ENCODE measurements at places on chromosomes 7 and 10.

DNA sequence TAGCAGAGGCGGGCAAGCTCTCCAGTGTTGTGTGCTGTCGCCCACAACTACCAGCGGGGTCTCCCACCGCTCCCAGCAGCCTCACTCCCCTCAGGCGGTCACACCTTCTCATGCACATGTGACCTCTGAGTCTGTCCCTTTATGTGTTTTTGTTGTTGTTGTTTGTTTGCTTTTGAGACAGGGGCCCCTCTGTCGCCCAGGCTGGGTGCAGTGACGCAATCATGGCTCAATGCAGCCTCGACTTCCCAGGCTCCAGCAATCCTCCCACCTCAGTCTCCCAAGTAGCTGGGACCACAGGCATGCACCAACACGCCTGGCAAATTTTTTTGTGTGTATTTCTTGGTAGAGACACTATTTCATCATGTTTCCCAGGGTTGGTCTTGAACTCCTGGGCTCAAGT is 1.5 kb downstream of the CPSF4 start:
- no peak for DNase-seq

DNA sequence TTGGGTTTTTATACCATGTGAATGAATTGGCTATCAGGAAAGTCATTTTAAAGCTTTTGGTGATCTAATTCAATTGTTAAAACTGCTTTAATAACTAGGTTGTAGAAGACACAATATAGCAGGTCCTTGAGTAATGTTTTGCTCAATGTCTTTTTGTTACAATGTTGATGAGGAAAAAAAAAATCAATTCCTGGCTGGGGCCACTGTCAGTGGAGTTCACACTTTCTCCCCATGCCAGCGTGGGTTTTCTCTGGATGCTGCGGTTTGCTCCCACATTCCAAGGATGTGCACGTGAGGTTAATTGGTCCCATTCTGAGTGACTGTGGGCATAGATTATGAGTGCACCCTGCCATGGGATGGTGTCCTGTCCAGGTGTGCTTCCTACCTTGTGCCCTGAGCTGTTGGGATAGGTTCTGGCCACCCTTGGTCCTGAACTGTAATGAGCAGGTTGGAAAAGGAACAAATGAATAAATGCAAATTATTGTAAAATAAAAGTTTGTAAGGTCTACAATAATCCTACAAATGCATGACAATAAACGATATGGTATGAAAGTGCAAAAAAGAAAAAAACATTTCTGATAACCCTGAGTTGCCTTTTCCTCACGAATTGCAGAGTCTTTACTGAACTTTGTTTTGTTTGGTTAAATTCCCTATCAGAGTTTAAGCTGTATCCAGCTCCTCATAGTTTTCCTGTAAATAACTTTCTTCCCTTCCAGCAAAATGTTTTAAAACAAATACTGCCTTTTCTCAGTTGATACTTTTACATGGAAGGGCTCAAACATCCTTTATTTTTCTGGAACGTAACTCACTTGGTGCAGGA is 62.7 kb downstream of the AKR1C4 start:
- no peak for DNase-seq

DNA sequence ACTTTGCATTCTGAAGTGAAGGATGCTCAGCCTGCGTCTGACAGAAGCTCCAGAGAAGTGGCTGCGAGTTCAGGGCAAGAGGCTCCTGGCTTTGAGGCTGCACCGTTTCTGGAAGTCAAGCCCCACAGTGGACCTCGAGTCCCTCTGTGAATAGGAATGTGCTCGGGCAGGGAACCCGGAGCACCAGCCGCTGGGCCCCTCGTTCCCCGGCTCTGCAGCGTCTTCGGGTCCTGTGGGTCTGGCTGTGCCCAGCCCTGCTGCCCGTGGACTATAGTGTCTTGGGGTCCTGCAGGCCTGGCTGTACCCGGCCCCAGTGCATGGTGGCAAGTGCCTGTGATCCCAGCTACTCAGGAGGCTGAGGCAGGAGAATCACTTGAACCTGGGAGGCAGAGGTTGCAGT is 45.3 kb upstream of the PRKAR1B start:
- DNase-seq = no peak

GRCh38 chr10:110853921-110854605 is 17.7 kb upstream of the PDCD4 start:
- DNase-seq = no peak

DNA sequence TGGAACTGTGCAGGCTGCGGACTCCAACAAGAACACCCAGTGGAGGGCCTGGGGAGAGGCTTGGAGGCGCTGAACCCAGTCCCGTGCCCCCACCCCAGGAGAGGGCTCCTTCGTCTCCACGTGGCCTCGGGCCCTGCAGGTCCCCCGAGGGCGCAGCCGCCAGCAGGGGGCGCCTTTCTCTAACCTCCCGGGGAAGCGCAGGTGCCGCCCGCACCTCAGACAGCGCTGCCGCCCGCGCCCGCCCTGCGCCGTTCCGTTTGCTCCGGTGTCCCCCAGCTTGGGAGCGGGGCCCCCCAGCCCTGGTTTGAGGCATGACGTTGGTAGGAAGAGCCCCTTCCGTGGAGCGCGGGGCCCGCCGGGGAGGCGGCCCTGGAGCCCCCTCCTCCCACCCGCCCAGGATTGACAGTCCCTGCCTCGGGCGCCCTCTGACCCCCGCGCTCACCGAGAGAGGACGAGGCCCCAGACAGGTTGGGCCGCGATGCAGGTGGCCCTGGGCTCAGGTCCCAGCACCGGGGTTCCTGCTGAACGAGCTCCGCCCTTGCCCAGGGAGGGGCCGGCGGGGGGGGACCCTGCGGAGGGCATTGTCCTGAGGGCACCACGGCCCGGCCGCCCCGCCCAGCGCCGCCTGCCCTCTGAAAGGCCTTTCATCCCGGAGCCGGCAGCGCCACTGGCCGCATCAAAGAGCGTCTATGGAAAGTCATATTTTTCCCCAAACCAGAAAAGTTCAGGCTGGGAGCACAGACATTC is 42.8 kb downstream of the FOXL3 start:
- no peak for DNase-seq

DNA sequence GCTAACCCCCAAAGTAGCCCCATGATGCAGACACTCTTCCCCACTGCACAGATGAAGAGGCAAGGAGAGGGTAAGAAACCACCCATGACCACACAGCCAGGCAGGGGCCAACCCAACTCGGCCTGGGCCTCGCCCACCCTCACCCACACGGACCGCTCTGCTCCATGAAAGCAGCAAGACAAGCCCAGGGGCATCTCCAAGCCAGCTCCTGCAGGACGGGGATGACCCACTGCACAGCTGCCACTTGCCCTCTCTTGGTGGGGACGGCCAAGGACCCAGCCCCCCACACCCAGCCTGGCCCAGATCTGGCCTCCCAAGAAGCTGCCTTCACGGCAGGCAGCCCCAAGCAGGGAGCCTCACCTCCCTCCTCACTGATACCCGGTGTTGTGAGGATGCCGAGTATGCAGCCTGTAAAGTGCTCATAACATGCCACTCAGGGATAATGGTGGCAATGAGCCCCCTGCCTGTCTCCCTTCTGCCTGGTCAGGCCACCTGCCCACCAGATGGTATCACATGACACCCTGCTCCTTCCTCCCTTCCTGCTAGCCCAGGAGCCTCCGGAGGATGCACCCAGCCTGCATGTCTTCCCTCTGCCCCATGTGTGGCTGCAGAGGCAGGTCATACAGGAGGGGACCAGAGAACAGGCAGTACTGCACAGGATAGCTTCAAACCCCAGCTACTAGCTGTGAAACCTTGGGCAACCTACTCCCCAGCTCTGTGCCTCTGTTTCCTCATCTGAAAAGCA is 23.3 kb downstream of the OGDHL start:
- DNase-seq = no peak

DNA sequence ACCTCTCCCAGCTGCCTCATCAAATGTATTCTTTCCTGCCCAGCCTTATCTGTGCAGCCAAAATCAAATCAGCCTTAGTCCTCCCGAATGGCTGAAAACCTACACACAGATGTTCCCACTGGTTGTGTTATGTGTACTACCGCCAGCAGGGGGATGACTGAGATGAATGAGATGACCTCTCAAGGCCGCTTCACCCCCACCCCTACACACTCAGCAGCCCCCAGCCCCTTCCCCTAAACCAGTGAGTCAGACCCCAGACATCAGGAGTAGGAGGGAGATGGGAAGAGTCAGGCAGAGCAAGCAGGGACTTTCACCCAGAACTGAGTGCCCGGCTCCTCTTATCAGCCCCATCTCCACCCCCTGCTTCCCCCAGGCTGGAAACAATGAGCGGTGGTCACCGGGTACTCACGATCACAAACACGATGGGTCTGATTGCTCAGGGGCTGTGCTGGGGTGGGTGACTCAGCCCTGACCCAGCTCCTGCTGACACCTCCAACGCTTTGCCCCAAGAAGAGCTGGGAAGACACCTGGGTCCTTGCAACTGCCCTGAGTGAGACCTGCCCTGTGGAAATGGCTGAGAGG is 6.5 kb upstream of the C10orf105 start:
- DNase-seq = no peak

- no peak for DNase-seq
Observed at GRCh38 chr7:50618281-50618680, 53.1 kb upstream of the DDC start.

DNA sequence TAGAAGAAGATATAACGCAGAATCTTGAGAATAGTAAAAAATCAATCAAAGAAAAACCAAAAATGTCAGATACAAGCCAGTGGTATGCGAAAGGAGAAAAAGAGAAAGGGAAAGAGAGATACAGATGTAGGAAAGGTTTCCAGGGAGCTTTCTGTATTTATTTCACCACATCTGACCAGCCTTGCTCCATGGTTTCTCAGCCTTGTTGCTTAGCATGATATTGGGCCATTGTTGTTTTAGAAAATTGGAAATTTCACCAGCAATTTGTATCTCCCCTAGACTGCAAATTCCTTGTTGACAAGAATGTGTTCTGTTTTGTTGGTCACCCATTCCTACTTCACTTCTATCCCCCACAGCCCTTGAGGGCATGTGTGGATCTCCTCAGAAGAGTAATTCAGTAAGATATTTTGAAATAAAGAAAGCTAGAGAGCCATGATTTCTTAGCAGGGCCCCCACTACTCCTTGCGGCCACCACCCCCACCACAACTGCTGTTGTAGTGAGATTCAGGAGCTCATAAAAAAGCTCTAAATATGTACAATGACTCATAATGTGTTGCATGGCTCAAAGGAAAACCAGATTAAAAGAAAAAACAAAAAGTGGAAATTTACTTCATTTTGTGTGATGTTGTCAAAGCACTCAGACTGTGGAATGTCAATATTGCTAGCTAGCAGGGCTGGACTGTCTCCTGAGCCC is 138.7 kb downstream of the CHRM2 start:
- no peak for DNase-seq

- DNase-seq = peak; percentile 96
Observed at GRCh38 chr7:102860351-102860811, 52.4 kb upstream of the LRRC17 start.

- DNase-seq = peak; percentile 9
Observed at GRCh38 chr7:127514499-127514898, 70.9 kb downstream of the GCC1 start.

GRCh38 chr7:131673576-131673975 is 117.1 kb upstream of the PODXL start:
- no peak for DNase-seq

DNA sequence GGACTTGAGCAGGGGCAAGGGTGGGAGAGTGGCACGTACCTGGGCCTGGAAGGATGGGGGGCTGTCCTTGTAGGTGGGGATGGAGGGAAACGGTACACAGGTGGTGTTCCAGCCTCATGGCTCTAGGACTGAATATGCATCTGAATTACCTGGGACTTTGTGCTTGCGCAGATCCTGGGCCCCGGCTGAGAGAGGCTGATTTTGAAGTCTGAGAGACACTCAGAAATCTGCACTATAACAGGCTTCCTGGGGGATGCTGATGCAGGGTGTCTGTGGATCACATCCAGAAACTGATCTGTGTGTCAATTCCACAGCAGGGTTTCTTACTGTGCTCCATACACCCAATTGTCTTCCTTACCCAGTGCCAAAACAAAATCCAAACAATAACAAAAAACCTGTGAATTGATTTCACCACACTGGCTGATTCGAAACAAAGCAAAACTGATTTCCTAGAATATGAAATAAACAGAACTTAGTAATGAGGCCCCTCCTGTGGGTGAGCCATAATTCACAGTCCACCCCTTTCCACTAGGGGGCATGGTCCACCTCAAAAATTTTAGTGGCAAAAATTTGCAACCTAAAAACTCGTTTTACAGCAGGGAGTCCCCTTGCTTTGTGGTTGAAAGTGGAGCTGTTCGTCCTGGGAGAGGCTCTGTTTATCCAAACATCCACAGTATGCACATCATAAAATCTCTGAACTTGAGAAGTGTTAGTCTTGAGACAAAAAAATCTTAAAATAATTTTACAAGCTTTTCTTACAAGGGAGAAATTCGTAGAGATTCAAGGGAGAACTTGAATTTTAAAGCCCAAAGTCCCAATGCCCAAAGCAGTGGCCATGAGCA is 32.0 kb upstream of the PLEKHA1 start:
- DNase-seq = peak; percentile 16

GRCh38 chr7:101712652-101713051 is 83.6 kb upstream of the MYL10 start:
- no peak for DNase-seq

GRCh38 chr10:70619271-70620019 is 16.9 kb upstream of the PRF1 start:
- DNase-seq = no peak

All from fibroblast of skin of left biceps (primary cell).